ENCODE measurements at places on chromosomes 13 and 19.

DNA sequence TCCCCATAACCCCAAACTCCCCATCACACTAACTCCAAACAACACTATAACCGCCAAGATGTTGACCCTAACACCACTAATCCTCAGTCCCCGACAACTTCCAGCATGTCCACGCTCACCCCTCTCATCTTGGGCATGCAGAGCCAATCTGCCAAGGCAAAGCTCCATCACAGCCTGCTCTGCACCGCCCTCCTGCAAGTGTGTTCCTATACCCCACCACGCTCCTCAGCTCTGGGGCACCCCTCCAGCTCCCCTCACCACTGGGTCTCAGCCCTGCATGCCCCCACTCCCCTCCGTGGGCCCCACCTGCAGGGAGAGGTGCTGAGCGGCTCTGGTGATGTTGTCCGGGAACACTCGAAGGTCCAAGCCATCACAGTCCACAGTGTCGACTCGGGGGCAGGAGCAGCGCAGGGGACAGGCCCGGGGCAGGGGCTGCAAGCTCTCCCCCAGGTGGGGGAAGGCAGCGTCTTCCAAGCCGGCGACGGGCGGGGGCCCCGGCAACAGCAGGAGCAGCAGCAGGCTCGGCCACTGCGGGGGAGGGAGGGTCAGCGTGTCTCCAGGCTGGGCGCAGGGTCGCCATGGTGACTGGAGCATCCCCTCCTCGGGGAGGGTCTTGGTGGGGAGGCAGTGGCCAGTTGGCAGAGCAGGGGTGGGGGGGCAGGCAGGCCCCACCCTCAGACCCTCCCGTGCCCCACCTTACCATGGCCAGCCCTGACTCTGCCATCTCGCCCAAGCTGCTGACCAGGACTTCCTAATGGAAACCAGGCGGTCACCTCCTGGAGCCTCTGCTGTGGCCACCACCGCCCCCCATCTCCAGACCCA is 527 bp downstream of the PODNL1 start:
- DNase-seq: no peak

GRCh38 chr19:7709932-7710460 is 8.1 kb upstream of the FCER2 start:
- DNase-seq: no peak

DNA sequence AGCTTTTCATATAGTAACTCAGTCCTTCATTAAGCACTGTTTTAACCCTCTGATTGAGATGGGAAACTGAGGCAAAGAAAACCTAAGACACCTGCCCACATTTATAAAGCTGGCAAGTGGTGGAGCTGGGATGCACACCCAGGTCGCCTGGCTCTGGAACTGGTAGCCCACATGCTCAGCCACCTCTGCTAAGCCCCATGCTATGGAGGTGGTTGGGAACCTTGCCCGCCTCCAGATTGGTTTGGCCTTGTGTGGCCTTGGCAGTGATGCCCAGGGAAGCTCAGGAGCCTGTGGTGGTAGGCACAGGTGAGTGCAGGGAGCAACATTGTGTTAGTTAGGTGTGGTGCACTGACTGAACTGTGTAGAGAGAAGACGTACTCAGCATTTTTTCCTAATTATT is 370.2 kb downstream of the MTUS2 start:
- DNase-seq: peak; percentile 2

GRCh38 chr19:8254286-8255001 is 45.3 kb downstream of the CERS4 start:
- no peak for DNase-seq

DNA sequence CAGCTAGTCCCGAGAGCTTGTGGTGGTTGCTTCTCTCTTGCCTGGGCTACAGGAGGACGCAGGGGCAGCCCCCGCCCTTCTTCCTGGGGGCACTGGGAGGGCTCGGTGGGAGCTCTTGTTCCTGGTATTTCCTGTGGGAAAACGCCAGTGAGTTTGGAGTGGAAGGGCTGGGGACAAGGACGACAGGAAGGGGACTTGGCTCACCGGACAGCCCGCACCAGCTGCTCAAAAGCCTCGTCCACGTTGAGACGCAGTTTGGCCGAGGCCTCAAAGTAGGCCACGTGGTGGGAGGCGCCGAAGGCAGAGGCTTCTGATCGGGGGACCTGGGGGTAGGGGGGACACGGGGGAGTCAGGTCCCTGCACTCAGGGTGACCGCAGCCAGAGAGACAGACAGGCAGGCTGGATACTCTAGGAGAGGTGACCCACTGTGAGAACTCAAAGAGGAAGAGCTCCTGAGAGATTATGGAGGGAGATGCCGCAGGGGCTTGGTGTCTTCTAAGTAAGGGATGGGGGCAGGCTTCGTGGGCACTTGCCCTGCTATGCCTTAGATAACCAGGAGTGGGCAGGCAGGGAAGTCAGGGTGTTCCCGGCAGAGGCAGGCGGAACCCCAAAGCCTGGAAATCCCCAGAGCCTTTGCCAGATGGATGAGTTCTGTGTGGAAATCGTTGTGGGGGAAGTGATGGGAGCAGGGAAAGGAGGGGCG is 4.3 kb downstream of the RRAS start:
- no peak for DNase-seq

GRCh38 chr19:19956434-19957075 is 55.8 kb downstream of the ZNF93 start:
- DNase-seq: no peak

DNA sequence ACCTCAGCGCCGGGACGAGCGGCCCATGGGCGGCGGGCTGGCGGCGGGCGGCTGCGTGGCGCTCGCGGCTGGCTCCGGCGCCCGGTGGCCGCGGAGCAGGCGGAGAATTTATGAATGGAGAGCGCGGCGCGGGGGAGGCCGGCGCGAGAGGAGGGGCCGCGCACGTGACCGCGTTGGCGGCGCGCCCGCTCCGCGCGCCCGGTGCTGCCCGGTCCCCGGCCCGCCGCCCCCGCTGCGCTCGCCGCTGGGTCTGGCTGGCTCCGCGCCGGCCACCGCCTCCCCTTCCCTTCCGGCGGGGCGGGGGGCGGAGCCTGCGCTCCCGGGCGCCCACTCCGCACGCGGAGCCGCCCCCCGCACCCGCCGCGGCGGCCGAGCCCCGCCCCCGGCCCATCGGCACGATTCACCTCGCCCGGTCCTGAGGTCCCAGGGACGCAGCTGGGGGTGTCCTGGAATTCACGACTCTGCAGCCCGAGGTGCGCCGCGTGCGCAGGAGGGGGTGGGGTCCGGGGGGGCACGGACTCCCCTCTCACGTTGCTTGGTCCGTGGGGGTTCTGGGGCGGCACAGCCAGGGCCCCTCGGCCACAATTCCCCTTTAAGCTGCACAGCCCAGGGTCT is at the start of gene CBARP:
TSS of gene CBARP (minus strand) at position 252 of the 615 bp plus-strand sequence. CDS start 1,905 bp downstream, outside the sequence.
- DNase-seq: peak; percentile 90

DNA sequence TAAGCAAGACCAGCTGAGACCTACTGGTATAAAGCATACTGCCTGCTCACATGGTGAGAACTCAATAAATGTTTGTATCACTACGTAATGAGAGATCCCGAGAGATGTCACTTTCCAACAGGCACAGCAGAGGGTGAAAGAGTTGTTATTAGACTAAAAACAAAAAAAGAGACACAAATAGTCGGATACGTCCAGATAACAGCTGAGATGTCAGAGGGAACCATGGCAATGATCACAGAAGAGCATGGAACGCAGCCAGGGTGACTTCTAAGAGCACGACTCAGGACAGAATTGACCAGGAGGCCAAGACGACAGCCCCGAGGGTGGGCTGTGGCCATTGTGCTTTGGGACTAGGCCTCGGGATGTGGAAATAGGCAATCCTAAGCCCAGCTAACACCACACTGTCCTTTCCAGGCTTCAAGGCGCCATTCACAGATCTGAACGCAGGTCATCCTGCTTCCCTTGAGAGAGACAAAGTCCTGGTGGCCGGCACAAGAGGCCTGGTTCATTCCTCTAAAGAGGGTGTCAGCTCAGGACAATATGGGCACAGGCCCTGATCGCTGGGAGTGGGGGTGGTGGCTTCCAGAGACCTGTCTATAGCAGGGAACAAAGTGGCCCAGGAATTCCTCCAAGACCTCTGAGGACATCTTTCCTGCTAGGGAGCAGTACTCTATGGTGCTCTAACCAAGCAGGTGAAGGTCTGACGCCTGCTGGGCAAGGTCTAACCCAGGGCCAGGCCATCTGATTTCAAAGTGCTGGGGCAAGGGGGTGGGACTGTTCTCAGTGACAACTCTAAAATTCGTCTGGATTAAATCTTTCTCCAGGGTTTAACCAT is 3.2 kb downstream of the SH3GL1 start:
- no peak for DNase-seq

- peak; percentile 37 for DNase-seq
Observed at GRCh38 chr13:21530656-21531055, 71.6 kb upstream of the ZDHHC20 start.

DNA sequence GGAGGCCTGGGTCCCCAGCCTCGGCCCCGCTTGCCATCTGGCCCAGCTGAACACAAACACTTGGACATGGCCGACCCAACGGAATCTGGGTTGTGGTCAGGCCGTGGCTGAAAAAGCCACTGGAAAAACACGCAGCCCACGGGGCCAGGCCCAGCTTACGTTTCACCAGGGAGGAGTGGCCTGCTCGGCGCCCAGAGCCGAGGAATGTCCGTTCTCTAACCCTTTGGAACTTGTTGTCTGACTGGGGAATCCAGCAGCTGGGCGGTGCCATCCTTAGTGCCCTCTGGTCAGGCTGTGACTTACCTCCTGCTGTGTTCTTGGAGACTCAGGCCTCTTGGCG is 13.8 kb downstream of the CILP2 start:
- no peak for DNase-seq

DNA sequence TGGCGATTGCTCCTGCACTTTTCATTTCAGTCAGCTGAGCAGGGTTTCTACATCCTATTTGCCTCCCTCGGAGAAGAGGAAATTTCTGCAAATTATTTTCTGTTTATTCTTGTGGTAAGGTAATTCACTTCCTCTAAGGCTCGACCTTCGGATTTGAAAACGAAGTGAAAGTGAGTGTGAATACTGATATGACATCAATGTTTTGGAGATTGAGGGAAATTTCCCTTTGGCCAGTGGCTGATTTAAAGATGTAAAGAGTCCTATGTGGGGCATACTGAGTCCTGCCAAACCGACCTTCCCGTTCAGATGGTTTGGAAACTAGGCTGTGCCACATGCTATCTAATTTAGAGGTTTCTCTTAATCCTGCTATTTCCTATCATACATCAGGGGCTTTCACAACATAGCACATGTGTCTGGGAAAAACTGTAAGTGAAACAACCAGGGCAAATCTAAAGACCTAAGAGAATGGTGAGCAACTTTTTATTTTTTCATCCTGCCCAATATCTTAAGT is 112.3 kb downstream of the POSTN start:
- no peak for DNase-seq

- no peak for DNase-seq
Observed at GRCh38 chr13:43799191-43799590, 12.4 kb upstream of the ENOX1 start.

GRCh38 chr19:2103045-2103707 is 6.5 kb downstream of the IZUMO4 start:
- no peak for DNase-seq

DNA sequence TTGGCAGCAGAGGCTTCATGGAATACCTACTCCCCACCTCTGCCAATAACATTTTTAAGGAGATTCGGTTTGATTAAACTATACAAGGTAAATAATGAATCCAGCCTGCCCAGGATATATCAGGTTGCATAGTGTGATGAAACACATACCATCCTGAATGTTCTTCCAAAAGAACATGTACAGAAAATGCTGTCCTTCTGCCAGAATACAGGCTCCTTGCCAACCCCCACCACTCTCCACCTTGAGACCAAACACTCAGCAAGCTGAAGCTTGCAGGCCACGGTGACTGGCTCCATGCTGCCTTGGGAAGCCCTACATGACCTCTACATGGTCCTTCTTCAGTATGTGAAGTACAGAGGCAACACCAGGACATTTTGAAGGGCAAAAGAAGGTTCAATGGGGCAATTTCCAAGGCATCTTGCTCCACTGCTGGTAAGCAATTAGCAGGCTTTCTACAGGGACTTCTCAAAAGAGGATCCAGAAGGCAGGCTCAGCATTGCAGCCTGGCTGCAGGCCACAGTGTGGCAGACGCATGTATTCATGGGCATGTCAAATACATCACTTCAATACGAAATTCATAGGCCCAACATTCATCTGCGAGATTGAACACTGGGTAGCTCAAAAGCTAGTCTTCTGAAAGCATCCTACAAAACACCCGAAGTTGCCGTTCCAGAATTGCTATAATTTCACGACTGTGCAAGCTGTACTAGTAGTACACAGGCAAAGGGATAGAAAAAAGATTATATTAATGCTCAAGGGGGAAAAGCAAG is 62.4 kb upstream of the SERP2 start:
- DNase-seq: peak; percentile 85

- no peak for DNase-seq
Observed at GRCh38 chr19:33329736-33330135, 27.4 kb upstream of the CEBPA start.

DNA sequence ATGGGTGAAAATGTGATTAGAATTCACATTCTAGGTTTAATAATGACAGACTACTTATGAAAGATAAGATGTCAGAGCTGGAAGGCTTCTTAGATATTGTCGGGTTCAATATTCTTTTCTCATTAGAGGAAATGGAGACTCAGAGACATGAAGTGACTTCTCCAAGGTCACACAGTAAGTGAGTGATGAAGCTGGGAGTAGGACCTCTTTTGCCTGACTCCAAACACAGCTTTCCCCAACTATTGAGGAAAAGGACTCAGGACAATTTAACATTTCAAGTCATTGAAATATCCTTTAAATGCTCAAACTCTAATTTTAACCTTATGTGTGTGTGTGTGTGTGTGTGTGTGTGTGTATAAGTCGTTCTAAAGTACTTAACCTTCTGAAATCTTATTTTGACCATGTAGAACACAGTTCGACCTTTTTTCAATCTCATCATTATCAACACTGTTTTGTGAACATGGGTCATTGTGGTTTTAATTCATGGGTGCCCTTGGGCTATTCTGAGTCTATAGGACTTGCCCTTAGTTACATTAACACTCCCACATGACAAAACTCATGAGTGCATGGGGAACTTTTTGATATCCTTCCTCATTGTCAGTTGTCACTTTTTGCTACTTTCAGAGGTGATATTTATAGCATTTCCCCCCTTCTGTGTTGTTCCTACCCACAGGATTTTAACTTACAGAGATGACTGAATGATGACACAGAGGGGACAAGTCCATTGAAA is 53.0 kb downstream of the LRCH1 start:
- DNase-seq: no peak

GRCh38 chr13:34578471-34578870 is 363.6 kb upstream of the NBEA start:
- DNase-seq: no peak

DNA sequence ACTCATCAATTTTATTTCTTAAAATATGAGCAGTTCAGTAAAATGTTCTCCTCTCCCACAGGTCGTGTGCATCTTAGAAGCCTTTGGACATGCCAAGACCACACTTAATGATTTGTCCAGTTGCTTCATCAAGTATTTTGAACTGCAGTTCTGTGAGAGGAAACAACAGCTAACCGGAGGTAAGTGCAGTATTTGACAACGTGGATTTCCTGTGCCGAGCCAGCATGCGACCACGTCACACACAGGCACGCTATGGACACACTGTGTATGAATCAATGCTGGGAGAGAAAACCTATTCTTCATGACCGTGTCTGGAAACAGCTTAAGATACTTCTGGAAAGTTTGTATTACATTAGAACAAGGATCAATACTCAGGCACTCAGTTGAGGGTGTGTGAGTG is 268.5 kb downstream of the MYO16 start:
- DNase-seq: no peak
